ENCODE measurements at places on chromosomes 3 and 15. TPM values are rescaled to one million over a fixed set of nuclear protein-coding genes. Genes with fewer than 3 reads are reported as not detected.

- no peak for DNase-seq
Measured at GRCh38 chr3:167084545-167084944, 295.6 kb downstream of the ZBBX start.

- no peak for DNase-seq
Measured at GRCh38 chr3:187744169-187745151, 808 bp downstream of the BCL6 start.

DNA sequence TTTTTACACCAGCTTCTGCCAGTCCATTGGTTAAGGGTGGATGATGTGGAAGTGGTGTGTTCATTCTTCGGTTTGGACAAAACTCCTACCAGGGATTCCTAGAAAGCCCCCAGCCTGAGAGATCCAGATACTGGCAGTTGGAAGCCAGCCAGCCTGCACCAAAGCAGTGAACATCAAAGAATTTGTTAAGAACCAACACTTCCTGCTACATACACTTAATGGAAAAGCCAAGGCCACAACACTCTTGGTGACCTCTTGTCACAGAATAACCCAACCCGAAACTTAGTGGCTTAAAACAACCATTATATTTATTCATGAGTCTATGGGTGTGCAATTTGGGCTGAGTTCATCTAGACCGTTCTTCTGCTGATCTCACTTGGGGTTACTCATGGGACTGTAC, 42.9 kb upstream of the ADAMTS9 start:
- no peak for DNase-seq

DNA sequence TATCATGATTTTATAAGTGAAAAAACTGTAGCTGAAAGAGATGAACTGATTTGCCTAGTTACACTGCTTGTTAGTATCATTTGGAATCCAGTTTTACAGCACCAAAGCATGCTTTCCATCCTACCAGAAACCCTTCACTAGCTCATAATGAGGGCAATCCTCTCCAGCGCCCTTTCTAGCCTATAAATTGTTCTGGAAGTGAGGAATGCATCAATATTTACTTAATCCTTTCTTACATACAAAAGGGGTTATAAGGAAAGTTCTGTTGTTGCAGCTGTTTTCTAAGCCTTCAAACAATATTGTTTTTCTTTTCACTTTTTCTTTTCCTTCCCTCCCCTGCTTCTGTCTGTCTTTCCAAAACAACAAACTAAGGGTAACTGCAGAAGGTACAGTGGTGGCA, 11.0 kb upstream of the PCCB start:
- no peak for DNase-seq

- DNase-seq: no peak
Measured at GRCh38 chr15:30918366-30918765, 14.7 kb downstream of the FAN1 start.

DNA sequence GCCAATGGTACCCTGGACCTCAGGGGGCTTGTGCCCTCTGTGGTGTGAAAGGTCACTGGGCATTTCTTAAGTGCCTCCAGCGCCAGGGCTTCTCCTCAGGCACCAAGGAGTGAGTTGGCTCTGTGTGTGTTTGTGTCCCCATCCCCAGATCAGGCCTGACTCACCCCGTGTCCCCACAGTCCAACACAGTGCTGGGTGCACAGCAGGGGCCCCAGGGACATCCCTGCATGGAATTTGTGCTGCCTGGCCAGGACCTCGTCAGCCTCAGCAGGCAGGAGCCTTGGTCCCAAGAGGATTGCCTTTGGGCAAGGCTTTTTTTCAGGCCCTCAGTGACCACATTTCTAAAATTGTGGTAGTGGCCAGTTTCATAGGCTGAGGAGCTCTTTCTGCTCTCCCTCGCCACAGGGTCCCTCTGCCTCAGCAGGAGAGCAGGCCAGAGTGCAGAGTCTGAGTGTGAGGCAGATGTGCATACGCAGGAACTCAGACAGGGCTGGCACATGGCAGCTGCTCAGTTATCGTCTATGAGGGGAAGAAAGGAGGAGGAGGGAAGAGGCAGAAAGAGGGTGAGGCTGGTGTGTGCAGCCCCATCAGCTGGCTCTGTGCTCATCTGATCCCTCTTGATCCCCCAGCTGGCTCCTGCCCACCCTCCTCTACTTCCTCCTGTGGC, 215.6 kb downstream of the RPLP1 start:
- no peak for DNase-seq

The CCNDBP1 gene
- 44.9 TPM for total RNA-seq

DNA sequence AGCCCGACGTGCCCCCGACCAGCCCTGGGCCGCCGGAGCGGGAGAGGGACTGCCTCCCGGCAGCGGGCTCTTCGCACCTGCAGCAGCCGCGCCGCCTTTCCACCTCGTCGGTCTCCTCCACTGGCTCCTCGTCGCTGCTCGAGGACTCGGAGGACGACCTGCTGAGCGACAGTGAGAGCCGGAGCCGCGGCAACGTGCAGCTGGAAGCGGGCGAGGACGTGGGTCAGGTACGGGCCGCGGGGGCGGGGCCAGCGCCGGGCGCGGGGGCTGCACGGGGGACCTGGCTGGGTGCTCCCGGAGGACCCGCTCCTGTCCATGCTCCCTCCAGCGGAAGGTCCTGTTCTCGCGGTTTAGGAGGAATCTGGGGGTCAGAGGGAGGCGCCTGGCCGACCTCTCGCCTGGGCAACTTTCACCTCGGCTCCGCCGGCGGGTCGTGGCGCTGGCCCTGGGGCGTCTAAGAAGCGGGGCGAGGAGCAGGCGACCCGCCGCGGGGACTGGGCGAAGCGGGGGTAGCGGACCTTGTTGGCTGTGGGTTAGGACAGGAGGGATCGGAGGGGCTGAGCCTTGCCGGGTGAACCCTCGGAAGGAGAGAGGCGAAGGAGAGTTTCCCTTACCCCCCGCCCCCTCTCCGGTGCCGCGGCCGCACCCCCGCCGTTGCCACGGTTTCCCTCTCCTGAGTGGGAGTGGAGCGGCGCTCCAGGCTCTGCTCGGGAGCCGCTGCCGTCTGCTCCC, 682 bp downstream of the ITPKA start:
- DNase-seq: no peak

- no peak for DNase-seq
Measured at GRCh38 chr3:140953028-140953960, 11.7 kb downstream of the SLC25A36 start.

DNA sequence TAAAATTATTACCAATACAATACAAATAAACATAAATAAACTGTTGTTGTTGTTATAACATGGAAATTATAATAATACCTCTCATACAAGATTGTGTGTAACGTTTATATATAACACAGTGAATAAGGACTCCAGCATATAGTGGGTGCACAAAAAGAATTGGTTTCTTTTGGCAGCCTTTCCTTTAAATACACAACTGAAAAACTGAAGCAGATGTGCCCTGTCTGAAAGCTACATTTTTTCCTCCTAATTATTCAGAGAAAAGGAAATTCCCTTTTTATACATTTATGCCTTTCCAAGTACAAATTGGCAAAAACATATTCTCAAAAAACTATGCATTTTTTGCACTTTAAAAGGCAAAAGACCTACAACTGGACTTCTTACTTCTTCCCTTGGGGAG, 928.9 kb upstream of the NR2F2 start:
- DNase-seq: no peak

All from ascending aorta (tissue), 2 donors.